Fibroblast of villous mesenchyme (primary cell): ENCODE measurements at places on chromosomes 5 and 9.
A peak's percentile ranks its signal among the peaks of the same experiment; 100 is the strongest.

DNA sequence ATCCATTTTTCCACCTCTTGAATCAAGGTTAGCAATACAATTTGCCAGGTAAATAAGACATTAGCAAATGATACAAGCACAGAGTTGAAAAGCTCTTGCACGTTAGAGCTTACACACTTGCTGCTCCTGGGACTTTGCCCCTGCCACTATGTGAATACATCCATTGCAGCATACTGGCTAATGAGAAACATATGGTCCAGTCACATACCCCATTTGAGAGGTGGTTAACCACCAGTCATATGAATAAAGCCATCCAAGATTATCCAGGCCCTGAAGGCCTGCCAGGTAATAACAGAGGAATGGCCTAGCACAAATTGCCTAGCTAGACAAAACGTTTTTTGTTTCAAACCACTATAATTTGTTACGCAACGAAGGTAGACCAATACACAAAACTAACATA is 45.8 kb upstream of the FTMT start:
- peak; percentile 2 for DNase-seq

DNA sequence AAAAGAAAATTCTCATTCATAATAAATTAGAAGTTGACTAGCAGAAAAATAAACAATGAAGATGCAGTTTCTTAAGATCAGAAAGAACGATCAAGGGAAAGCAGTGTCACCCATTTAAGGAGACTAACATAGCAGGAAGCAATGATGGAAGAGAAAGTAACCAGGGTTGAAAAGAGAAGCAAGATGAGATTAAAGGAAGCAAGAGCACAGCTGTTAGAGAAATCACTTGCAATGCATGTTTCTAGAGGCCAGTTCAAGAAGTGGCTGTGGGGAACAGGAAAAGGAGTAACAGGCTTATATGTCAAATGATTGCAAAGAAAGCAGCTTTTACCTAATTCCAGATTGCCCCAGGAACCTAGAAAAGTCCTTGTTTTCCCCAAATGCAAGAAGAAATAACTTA is 46.8 kb upstream of the SLC1A1 start:
- no peak for DNase-seq

DNA sequence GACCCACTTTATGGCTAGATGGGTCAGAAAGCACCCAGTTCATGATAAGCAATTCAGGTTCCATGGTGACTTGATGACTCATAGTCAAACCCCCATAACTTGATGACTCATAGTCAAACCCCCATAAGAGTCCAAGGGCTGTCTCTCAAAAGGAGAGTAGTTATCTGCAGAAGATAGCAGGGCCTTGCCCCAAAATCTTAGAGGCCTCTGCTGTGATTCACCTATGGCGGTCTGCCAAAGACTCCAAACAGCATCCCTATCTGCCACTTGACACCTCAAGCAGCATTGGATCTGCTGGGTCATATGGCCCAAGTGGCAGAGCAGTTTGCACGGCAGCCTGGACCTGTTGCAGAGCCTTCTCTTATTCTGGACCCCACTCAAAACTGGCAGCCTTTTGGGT is 395.2 kb upstream of the KIF2A start:
- DNase-seq, result no peak

- DNase-seq, result peak; percentile 88
These were observed 28.2 kb downstream of the PTPA start for GRCh38 chr9:129139233-129139992.

- DNase-seq, result no peak
These were observed 14.3 kb downstream of the IL5 start for GRCh38 chr5:132528866-132529634.
